ENCODE measurements at places on chromosomes 7 and 10.
A peak's percentile ranks its signal among the peaks of the same experiment; 100 is the strongest.

DNA sequence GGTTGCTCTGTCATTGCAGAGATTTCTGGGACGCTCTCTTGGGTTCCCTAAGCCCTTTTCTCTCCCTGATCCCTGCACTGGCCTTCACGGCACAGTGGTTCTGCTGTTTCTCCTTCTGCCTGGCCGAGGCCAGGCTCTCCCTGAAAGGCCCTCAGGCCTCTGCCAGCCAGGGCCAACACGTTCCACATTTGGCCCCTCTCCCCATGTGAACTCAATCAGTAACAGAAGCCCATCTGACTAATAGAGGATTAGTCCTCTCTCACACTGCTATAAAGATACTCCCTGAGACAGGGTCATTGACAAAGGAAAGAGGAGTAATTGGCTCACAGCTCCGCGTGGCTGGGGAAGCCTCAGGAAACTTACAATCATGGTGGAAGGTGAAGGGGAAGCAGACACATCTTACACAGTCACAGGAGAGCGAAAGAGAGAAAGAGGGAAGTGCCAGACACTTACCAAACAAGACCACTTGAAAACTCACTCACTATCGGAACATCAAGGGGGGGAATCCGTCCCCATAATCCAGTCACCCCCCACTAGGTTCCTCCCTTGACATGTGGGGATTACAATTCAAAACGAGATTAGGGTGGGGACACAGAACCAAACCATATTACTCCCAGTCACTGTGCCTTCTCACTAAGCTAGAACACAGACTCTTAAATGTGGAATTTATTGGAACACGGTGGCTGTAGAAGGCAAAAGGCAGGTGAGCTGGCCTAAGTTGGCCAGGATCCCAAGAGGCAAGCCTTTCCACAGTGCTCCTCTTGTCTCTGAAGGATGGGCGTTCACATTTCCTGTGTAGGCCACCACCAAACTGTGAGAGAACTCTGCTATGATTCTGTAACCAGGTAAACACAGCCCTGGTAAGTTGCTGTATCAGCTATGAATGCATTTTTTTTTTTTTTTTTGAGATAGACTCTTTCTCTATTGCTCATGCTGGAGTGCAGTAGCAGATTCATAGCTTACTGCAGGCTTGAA lies 8.8 kb downstream of the FZD8 start:
- DNase-seq, result no peak

- DNase-seq, result no peak
These were observed 43.1 kb downstream of the EGFR start for GRCh38 chr7:55061726-55062499.

DNA sequence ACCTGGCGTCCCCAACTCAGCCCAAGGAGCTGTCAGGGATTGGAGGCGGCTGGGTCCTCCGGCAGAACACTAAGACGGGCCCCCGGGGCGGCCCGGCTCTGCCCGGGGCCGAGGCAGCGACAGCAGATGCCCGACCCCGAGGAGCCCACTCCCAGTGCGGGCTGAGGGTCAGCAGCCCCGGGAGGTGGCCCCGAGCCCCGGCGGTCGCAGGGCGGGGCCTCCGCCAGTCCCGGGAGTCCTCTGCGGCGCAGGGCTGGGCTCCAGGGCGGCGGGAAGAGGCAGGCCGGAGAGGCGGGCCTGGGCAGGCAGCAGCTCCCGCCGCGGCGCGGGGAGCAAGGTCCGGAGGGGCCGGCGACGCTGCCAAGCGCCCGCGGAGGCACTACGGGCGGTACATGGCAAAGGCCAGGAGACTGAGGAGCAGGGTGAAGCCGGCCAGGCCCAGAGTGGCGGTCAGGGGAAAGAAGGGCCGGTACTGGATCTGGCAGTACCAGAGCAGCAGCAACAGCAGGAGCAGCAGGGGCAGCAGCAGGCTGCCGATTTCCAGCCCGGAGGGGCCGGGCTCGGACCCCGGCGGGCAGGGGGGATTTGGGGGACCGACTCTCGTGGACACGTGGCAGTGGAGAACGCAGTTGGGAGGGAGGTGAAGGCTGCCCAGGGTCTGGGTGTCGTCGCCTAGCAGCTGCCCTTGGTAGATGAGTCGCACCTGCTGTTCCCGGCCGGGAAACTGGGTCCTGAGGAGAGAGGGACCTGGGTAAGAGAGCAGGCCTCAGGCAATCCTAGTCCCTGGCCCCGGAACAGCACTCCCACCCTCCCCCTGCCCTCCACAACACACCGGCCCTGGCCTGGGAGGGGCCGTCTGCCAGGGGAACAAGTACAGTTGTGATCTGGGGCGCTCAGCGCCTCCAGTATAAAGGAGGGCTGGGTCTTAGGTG lies 827 bp upstream of the FASTK start:
- DNase-seq, result no peak

DNA sequence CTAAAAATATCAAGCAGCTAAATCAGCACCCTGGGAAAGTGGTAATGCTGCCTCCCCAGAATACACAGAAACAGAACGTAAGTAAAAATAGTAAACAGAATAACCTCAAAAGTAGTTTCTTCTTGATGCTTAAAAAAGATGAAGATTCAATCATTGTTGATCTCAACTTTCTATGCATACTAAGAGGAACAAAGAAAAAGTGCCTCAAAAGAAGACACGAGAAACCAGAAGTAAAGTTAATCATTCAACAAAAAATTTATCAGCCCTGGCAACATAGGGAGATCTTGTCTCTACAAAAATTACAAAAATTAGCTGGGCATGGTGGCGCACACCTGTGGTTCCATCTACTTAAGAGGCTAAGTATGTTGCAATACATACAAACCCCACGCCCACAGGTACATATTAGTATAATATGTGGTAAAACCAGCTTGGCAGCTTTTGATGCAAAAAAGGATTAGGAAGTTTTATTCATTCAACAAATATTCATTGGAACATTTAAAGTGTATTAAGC lies 153.7 kb downstream of the NRBF2 start:
- no peak for DNase-seq

DNA sequence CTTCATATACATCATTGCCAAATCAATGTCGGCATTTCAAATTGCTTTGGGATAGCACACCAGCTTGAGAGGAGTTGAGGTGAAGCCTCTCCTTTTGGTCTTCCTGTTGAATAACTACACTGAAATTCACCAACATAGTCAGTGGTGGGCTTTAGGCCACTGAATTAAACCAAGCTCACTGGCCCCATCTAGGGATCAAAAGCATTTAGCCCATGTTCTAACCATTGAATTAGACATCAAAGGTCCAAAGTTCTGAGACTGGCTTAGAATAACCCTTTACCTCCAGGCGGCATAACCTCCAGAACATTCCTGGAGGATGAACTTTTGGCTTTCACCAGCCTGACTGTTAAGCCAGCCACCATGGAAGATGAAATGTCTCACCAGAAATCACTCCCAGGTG lies 54.6 kb downstream of the BPGM start:
- no peak for DNase-seq

DNA sequence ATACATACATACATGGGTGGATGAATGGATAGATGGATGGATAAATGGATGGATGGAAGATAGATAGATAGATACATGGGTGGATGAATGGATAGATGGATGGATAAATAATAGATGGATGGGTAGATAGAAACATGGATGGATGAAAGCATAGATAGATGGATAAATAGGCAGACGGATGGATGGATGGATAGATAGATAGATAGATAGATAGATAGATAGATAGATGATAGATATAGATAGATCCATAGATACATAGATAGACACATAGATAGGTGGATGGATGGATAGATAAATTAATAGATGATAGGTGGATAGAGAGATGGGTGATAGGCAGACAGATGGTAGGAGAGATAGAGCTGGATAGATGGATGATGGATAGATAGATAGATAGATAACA lies 68.5 kb downstream of the FAM204A start:
- DNase-seq, result no peak

DNA sequence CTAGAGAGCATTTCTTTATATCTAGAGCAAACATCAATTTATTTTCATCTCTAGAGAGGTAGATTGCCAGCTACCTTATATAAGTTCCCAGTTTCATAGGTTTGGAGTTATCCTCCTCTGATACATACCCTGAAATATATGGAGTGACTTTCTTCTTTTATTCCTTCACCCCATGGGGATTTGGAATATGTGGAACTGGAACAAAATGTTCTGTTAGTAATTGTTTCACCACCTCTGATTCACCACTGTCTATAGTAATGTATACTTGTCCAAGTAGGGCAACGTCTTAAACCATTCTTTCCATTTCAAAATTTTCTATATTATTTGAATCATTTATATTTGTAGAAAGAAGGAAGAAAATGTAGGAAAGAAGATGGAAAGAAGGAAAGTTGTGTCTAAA lies 511.2 kb upstream of the KCND2 start:
- DNase-seq, result no peak

DNA sequence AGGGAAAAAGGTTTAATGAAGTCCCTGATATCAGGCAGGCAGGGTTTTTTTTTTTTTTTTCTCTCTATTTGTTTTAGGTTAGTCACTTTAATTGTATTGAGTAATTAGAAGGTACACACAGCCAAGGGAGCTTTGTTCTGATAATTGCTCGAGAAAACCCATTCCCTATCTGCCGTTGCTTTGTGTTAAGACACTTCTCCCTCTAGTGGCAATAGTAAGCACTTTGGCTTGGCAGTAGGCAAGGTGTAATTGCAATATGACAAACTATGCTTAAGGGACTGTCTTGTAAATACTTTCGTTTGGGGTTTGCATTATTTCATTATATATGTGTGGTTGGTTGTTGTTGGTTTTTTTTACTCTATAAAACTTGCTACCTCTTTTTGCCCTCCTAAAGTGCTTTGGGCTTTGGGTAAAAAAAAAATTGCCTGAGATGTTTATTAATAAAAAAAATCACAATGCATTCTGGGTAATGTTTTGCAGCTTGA lies 113.4 kb downstream of the BTRC start:
- DNase-seq, result no peak

GRCh38 chr7:105149827-105150226 lies 135.8 kb downstream of the KMT2E start:
- no peak for DNase-seq

GRCh38 chr10:11714750-11715365 lies 27.3 kb upstream of the ECHDC3 start:
- DNase-seq, result no peak

GRCh38 chr7:22302951-22303423 lies 54.0 kb downstream of the RAPGEF5 start:
- DNase-seq, result no peak

DNA sequence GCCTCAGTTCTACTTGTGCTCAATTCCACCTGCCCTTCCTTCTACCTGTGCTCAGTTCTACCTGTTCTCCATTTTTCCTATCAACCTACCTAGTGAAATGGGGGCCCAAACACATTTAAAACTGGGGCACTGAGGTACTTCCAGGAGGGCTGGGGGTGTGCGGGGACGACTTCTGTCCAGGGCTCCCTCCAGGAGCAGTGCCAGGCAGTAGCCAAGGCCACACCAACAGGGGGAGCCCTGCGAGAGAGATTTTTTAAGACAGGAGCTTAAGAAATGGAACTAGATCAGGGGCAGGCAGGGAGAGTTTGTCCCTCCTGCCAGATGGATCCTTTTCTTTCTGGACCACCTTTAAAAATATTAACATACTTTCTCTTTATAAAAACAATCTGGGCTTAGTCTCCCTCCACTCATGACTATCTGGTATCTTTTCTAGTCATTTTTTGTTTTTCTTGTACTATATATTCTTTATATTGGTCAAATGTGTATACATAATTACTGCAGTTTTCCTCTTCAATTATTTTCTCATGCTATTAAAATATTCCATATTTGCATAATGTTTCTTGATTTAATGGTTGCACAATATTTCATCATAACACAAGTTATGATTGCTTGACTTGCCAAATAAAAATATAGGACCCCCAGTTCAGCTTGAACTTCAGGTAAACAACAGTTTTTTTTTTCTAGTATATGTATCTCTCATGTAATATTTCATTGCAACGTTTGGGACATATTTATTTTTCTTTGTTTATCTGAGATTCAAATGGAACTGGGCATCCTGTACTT lies 47.3 kb upstream of the INSYN2A start:
- DNase-seq, result no peak

DNA sequence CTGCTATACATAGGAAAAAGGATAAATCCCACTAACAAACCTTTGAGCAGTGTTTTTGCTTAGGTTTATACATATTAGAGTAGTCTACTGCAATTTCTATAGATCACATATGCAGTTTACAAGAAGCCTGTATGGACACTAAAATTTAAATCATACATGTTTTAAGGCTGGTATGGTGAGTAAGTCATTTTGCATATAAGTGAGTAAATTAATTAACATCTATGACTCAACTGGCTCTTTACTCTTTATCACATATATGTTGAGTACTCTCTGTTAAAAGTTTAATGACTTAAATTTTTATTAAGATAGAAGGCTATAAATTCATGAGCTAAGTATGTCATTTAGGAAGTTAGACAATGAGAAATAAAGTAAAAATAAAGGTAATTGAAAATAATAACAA lies 69.4 kb downstream of the LRRN3 start:
- DNase-seq, result no peak

DNA sequence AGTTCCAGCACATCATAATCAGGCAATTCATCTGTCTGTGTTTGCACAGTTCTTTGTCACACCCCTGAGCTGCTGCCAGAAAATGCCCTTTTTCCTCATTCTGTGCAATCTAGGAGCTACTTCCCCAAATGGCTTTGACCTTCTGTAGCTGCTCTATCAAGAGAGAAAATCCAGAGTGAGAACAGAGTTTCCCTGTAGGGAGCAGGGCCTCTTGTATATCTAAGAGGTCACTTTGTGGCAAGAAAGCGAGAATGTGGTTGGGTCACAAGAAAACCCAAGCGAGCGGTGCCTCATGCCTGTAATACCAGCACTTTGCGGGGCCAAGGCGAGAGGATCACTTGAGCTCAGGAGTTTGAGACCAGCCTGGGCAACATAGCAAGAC lies 24.3 kb downstream of the SLC29A3 start:
- DNase-seq, result no peak

GRCh38 chr10:122417667-122418066 lies 36.8 kb upstream of the ARMS2 start:
- DNase-seq, result no peak

- no peak for DNase-seq
These were observed 186.2 kb upstream of the INHBA start for GRCh38 chr7:41889040-41889439.

GRCh38 chr7:158603773-158604755 lies 16.4 kb upstream of the PTPRN2 start:
- DNase-seq, result no peak

DNA sequence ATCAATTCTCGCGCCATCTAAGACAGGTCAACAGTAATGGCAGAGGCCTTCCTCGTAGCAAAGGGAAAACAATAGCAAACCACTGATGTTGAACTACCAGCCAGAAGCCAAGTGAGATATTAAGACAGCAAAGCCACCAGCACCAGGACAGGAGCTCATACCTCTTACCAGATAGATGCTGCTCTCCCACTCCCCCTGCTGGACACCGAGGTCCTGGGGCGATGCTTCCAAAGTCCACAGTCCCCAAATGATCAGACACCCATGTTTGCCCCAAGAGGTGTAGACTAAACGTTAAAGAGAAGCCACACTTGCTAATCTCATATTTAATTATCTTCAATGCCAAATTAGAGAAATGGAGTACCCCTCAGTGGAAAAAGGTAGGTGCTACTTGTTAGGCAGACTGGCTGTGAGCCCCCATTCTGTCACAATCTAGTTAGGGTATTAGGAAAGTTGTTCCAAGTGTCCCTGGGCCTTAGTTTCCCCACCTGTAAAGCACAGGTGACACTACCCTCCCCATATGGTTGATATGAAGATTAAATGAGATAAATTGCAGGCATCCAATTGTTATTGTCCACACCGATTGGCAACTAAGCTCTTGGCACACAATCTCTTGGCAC lies 39.9 kb downstream of the TOMM7 start:
- peak; percentile 4 for DNase-seq

- DNase-seq, result no peak
These were observed 760 bp upstream of the KCTD7 start for GRCh38 chr7:66627881-66628360.
